ENCODE measurements at places on chromosomes 4 and X. TPM values are rescaled to one million over a fixed set of nuclear protein-coding genes. Genes with fewer than 3 reads are reported as not detected.

DNA sequence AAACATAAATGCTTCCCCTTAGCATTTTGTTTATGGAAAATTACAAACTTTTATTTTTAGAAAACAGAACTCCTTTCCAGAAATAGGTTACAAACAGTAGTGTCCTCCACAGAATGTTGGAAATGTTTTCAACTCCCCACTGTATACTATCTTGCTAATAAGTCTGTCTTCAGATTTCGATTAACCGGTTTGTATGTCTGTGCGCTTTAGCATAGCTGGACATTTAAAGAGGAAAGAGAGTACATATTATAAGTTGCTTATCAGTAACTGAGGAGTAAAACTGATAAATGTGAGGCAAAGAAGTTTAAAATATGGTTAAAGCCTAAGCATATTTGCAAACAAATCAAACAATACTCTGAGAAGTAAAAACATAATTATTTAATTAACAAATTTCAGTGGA is 3.4 kb downstream of the CXCL8 start:
- no peak for DNase-seq

- no peak for DNase-seq
These were observed 64.4 kb upstream of the ACSL4 start for GRCh38 chrX:109797311-109797975.

- DNase-seq, result no peak
These were observed 111.4 kb downstream of the TMEM164 start for GRCh38 chrX:110114260-110114776.

CNOT6L gene
- 19.2 TPM for total RNA-seq

- DNase-seq, result no peak
These were observed 321.0 kb upstream of the CXXC4 start for GRCh38 chr4:104815665-104816064.

DNA sequence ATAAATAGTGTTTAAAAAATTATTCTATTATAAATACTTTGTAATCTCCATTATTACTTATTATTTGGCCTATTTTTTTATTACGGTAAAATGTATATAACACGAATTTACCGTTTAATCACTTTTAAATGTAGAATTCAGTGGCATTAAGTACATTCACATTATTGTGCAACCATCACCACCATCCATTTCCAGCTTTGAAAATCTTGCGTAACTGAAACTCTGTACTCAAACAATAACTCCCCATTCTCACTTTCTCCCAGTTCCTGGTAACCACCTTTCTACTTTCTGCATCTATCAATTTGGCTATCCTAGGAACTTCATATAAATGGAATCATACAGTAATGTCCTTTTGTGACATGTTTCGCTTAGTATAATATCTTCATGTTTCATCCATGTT is 45.7 kb downstream of the PASD1 start:
- no peak for DNase-seq

GRCh38 chrX:1537031-1537715 is at the start of gene P2RY8:
Gene P2RY8 (minus strand): TSS chrX:1537185. CDS start chrX:1466558, 70,627 bp downstream.
- peak; percentile 66 for DNase-seq

DNA sequence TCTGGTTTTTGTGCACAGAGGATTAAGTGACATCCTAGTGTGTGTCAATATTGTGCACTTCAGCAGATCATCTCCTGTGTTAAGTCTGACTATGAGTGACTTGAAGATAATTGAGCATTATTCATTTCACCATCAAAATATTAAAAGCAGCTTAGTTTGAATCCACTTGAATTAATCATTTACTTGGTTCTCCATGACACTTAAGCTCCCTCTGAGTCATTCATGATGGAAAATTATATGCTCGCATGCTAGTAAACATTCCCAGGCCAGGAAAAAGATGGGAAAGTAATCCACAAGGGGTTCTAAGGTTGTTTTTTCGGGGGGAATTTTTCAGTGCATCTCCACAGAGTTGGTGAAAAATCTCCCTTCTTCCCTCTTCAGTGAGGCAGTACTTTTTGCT is 97.2 kb upstream of the EOLA2 start:
- no peak for DNase-seq

GRCh38 chrX:32987142-32987541 is 224.2 kb downstream of the DMD start:
- no peak for DNase-seq

DNA sequence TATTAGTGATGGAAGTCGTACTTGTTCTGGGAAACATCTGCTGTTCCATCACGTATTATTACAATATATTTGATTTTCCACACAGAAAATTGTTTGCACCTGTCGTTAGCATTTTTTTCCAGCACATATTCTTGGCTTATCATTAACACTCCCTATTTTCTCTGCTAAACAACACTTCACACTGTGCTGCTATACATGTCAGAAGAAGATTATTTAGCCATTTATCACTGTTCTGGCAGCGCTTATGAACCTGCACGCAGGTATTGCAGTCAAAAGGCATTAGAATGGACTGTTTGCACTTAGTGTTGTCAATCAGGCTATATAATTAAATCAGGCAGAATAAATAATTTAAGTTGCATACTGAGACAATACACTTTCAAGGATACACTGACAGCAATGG is 218.6 kb downstream of the CHM start:
- DNase-seq, result no peak

DNA sequence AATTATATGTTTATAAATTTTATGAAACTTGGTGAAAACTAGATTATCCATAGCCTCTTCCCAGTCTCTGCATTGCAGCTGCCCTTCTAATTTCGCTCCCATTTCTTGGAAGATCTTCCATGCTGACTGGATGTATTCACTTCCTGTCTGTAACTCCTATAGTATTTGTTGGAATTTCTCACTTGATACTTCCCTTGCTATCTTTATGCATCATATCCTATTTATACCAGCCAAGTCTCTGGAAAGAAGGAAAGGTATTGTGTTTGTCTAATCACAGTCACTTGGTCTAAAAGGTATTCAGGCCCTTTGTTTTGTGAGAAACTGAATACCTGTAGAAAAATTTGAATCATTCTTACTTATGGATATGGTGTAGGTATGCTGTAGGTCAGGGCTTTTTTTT is 870.9 kb upstream of the FRG1 start:
- DNase-seq, result no peak

DNA sequence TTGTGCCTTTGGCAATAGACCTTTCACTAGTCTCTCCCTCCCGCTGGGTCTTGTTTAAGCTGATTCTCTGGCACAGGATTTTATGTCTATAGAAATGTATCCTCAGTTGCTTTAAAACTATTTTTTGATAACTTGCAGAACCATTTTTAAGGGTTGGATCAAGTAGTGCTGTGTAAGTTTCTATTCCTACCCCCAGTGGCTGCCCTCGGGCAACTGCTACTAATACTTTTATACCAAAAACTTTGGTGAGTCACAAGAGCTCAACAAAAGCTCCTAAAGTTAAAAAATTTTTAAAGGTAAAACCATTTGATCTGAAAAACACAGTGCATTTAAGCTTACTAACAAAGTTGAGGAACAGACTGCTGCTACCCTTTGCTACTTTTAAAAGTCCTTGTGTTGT is 1460.6 kb upstream of the PCDH7 start:
- no peak for DNase-seq

All from psoas muscle (tissue), 8 donors.